ENCODE measurements at places on chromosomes 7 and 10.

GRCh38 chr10:102918817-102919245, 737 bp downstream of the CNNM2 start:
- no peak for DNase-seq

GRCh38 chr7:121244120-121244870, 84.5 kb upstream of the WNT16 start:
- no peak for DNase-seq

GRCh38 chr7:46003161-46003560, 82.1 kb upstream of the IGFBP3 start:
- DNase-seq = no peak

DNA sequence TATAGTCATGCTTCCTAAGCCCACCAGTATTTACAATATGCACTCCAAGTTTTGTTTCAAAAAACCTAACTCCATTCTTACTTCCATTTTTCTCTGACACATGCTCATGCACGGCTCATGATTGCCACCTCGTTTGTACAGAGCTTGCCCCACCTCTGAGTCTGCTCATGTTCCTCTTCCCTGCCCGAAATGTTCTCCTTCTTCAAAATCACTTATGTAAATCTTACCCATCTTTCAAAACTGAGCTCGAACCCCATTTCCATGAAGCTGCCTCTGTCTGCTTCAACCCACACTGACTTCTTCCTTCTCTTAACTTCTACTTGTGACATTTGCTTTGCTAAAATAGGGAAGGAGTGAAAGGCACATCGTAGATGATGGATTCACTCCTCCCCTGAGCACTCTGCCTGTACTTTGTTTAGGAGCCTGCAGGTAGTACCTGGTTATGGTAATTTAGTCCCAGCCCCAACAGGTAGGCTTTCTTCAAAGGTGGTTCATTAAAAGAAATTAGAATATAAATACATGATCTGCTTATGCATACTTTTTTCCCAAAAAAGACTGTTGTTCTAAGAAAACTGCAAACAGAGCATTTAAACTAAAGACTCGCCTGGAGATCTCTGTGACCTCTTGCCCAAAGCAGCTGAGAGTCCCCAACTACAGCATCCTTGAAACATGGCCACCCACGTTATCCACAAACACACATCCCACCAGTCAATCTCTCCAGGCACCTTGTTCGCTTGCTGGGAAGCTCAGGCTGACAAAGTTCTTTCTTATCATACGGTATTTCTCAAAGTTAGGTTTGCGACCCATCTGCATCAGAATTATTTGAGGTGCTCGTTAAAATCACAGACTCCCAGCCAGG, 172.0 kb downstream of the DGKI start:
- no peak for DNase-seq

GRCh38 chr7:28180031-28180363, 598 bp downstream of the JAZF1 start:
- no peak for DNase-seq

- DNase-seq = no peak
These were observed 91.2 kb upstream of the GPR141 start for GRCh38 chr7:37592366-37592765.

DNA sequence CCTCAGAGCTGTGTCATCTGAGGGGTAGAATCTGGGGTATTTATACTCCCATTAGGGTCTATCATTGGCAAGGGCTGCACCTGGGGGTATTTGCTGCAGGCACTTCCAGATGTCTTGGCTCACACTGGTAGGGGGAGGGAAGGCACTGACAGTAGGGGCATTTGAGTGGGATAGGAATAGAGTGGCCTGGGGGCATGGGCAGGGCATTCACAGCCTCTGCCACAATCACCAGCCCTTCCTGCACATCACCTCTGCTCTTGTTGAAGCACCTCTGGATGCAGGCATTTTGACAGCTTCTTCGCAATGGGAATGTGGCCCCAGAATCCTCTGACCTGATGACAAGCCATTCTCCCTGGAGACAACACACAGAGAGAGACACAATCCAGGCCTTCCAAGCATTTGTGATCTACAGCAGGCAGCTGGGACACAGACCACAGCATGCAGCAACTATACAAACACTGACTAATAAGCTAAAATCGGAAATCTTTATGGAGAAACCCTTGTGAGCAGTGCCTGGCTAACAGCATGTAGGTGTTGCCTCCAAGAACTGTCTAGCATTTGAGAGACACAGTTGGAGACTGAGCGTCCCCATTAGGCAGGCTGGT, 178.5 kb downstream of the KCNMA1 start:
- no peak for DNase-seq

DNA sequence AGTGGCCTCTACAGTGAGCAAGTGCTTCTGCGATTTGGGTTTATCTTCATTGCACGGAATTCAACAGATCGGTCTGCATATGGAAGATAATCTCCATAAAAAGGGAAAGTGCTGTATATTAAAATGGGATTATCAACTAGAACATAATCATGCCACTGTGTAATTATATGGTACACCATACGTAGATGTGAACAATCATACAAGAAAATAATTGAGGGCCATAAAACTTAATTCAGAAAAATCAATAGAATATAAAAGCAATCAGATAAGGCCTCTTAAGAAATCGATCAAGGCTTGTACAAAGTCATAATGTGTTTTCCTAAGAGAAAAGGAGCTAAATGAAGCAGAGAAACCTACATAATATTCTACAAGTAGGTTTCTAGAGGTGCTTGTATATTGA, 157.5 kb upstream of the MGMT start:
- no peak for DNase-seq

- no peak for DNase-seq
These were observed 1043.2 kb upstream of the C7orf33 start for GRCh38 chr7:147547252-147547897.

DNA sequence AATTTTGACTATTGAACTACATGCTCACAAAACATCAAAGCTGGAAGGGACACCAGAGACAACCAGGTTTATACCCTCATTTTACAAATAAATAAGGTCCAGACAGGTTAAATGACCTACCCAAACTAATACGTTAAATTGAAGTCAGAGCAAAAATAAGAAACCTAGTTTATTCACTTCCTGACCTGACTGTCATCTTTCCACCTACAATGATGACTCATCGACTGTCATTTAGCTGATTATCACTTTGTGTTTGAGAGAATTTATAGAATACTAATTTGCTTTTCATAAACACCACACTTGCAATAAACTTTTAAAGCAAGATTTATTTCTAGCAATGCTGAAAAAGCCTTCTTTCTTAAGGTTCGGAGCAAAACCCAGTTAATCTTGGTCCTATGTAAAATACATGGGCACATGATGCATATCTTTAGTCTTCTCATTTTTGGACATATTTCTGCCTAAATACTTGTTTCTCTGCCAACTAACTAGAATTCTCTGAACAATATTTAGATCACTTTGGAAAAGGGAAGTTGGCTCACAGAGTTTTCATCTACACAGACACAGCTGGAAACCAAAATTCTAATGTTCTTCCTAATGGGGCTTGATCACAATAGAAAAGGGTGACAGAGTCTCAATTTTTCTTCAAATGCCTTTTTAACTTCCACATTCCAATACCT, 16.7 kb upstream of the LRRN3 start:
- DNase-seq = no peak

GRCh38 chr10:3763852-3764625, 21.0 kb downstream of the KLF6 start:
- DNase-seq = no peak

DNA sequence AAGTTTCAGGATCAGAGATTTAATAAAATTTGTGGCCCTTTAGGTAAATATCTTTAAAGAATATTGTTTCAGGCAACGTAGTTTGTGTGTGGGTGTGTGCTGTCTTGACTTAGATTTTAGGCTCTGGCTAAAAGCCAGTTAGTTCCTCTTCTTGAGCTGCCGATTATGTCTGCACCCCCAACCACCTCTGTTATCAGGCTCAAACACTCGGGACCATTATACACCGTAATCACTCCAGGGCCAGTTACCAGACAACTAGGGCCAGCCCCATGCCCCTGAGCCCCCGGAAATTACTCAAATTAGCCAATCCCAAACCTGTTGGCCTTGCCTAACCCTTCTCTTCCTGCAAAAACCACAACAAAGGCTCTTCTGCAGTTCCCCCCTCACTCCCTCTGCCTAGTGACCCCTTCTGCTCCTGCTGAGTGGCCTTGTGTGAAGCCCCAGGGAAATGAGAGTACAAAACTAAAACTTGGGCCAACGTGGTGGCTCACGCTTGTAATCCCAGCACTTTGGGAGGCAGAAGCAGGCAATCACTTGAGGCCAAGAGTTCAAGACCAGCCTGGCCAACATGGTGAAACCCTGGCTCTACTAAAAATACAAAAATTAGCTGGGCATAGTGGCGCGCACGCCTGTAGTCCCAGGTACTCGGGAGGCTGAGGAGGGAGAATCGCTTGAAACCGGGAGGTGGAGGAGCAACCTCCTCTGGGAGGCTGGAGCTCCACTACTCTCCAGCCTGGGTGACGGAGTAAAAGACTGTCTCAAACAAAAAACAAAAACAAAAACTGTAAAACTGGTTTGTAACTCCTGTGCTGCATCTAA, 9.2 kb upstream of the HNRNPF start:
- DNase-seq = no peak

GRCh38 chr10:77283326-77283725, 354.3 kb downstream of the KCNMA1 start:
- no peak for DNase-seq

- DNase-seq = no peak
These were observed 67.0 kb upstream of the ATRNL1 start for GRCh38 chr10:115026056-115026745.

DNA sequence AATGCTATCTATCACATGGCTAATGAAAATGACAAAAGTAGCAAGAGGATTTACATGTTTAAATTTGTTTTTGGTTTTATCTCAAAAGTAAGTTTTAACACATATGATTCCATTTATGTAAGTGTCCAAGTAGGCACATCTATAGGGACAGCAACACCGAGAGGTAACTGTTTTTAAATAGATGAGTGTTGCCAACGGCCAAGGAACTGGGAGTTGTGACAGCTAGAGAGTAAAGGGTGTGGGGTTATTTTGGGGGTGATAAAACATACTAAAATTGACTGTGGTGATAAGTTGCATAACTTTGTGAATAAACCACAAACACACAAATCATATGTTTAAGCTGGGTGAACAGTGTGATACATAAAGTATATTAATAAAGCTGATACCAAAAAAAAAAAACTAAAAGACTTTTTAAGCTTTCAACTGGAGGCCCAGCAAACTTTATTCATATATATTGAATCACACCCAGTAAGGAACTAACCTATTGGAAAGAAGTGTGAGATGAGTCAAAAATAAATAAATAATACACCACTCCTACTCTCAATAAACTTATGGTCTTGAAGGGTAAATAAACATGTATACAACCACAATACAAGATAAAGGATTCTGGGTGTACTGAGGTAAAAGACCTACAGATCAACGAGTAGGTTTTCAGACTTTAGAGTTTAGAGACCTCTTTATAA, 33.0 kb downstream of the LRRC72 start:
- DNase-seq = no peak

DNA sequence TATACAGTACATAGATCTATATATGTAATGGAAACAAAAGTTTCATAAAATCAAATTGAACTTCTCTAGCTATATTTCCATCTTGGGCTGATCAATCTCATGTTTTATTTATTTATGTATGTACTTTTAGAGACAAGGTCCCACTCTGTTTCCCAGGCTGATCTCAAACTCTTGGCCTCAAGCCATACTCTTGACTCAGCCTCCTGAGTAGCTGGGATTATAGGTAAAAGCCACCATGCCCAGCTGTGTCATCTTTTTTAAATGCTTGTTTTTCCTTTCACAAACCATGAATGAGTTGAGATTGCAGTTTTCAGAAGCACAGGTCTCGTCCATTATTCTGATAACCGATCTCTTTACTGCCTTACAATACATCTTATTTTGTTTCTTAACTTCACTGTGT, 400.9 kb downstream of the KCNMA1 start:
- no peak for DNase-seq

- no peak for DNase-seq
These were observed 249.7 kb downstream of the DNAJB6 start for GRCh38 chr7:157586426-157586955.

GRCh38 chr7:115410972-115411686, 489.2 kb downstream of the MDFIC start:
- no peak for DNase-seq

DNA sequence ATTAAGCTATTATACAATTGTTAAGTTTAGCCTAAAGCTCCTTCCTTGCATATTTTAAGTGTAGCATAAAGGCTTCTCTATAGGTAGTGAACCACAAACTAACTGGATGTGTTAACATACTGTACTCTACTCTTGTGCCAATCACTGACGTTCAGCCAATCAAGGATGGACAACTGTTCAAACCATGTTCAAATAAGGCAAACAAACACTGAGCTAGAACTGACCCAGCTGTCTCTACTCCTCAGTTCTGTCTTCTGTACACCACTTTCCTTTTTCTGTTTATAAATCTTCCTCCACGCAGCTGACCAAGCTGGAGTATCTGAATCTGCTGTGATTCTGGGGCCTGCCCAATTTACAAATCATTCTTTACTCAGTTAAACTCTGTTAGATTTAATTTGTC, 188.7 kb upstream of the MBL2 start:
- no peak for DNase-seq

GRCh38 chr7:78176171-78176570, 377.6 kb downstream of the PHTF2 start:
- no peak for DNase-seq

GRCh38 chr10:7534480-7534852, 123.6 kb upstream of the SFMBT2 start:
- no peak for DNase-seq

DNA sequence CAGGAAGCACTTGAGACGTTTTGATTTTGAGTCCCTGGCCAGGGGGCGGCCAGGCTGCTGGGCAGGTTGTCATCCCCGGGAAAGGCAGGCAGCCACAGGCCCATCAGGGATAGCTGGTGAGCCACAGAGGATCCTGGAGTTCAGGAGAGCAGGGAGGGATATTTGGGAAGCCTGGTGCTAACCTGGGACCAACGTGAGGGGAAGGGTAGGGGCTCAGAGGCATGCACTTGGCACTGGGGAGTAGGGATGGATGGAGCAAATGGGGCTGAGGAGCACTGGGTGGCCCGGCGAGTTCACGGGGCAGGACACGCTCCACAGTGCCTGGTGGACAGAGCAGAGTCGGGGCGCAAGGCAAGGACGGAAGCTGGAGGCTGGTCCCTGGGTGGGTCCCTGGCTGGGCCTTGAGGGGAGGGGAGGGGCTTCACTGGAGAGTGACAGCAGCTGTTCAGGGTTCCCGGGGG, 30.2 kb downstream of the LRRC27 start:
- DNase-seq = no peak

DNA sequence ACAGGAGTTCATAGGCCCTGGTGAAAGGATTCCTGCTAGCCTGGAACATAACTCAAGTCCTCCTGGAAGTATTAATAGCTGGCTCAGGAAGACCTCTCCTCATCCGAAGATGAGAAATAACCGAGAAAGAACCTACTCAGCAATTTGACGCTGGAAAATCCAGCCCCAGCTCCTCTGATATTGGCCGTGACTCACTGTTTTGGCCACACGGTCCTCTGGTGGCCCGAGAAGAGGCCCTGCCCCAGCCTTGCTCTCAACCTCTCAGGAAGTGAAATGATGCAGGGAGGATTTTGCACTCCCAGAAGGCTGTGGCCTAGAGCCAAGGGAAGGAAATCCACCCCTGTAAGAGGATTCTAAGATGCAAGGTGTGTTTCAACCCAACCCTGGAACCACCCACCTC, 121.6 kb downstream of the MTPAP start:
- no peak for DNase-seq

GRCh38 chr10:5890452-5890915, 441 bp downstream of the FBH1 start:
- DNase-seq = no peak

- no peak for DNase-seq
These were observed 55.5 kb downstream of the PLXNA4 start for GRCh38 chr7:132520591-132521280.

GRCh38 chr7:143299840-143300239, 11.7 kb downstream of the CASP2 start:
- no peak for DNase-seq

GRCh38 chr7:131540491-131541162, 15.8 kb downstream of the PODXL start:
- DNase-seq = no peak

Measured in breast epithelium (tissue), 4 donors.